ENCODE measurements at places on chromosomes 7 and 10.

GRCh38 chr10:63064706-63065105 lies 68.4 kb upstream of the NRBF2 start:
- DNase-seq = no peak

GRCh38 chr7:101947899-101948298 lies 130.5 kb downstream of the CUX1 start:
- no peak for DNase-seq

GRCh38 chr7:139426258-139427028 lies 57.0 kb downstream of the KLRG2 start:
- DNase-seq = no peak

DNA sequence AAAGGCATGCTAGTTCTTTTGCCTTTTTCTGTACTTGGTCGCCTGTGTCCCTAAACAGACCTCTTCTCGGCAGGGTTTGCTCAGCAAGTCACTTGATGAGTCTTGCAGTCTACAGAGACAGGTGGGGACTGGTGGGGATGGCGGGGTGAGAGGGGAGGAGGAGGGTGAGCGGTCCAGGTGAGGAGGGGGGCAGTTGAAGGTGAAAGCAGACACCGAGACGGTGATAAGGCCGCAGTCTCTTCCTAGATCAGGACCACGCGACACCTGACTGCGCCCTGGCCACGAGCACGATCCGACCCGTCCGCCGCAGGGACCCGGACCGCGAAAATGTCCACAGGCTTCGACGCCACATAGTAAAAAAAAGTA lies 566 bp downstream of the ASNS start:
- no peak for DNase-seq

DNA sequence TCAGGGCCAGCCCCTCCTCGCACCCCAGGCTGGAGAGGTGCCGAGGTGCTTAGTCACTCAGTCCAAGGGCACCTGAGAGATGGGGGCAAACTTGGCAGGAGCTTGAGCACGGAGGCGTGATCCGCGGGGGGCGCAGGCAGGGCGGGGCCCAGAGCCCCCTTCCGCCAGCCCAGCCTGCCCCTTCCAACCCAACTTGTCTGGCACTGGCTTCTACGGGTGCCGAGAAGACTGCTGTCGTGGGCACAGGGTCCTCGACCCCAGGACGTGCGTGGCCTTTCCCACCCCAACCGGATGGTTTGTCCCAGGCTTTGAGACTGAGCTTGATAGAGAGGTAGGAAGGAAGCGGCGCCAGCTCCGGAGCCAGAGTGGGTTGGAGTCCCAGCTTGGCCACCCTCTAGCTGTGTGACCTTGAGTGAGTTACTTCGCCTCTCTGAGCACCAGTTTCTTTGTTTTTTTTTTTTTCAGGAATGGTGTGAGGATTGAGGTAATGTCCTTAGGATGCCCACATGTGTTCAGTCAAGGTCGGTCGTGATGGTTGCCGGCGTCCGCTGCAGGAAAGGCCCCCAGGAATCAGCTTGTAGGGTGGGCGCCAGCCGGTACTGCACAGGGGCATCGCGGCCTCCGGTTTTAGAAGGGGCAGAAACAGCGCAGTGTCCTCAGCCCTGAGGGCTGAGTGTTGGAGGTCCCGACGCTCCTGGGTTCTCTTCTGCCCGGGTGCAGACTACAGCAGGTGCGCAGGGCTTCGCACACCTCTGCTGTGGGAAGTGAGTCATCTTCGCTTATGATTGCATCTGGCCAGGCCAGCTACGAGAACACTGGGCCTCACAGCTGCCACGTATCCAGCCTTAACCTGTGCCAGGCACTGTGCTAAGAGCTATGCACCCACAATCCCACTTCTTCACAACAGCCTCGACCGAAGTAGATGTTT lies 28.6 kb upstream of the VAX1 start:
- no peak for DNase-seq

- DNase-seq = no peak
Observed at GRCh38 chr10:70690589-70690988, 18.3 kb downstream of the ADAMTS14 start.

DNA sequence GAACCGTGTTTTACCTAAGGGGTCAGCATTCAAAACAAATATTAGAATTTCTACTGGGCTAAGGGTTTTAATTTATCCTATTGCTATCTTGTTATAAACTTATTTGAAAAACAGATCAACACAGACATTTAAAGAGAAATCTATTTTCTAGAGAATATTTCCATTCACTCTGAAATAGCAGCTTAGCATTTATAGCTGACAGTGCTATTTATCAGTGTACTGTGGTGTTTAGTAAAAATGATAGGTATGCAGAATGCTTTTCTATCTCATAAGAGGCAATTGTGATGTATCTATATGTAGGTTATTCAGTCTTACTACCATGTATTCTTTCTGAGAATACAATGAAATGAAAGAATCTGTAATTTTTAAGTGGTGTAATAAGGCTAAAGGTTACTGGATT lies 1077.4 kb downstream of the REEP3 start:
- DNase-seq = no peak

- no peak for DNase-seq
Observed at GRCh38 chr10:33579996-33580395, 245.5 kb upstream of the NRP1 start.

DNA sequence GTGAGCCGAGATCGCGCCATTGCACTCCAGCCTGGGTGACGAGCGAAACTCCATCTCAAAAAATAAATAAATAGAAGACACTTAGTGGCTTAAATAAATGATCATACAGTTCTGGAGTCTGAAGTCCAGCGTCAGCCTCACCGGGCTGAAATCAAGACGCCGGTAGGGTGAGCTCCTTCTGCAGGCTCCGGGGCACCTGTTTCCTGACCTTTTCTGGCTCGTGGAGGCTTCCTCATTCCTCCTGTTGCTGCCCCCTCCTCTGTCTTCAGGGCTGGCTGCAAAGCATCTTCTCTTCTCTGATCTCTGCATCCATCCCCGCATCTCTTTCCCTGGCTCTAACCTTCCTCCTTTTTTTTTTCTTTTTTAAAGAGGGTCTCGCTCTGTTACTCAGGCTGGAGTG lies 32.8 kb downstream of the LIMK1 start:
- DNase-seq = no peak

DNA sequence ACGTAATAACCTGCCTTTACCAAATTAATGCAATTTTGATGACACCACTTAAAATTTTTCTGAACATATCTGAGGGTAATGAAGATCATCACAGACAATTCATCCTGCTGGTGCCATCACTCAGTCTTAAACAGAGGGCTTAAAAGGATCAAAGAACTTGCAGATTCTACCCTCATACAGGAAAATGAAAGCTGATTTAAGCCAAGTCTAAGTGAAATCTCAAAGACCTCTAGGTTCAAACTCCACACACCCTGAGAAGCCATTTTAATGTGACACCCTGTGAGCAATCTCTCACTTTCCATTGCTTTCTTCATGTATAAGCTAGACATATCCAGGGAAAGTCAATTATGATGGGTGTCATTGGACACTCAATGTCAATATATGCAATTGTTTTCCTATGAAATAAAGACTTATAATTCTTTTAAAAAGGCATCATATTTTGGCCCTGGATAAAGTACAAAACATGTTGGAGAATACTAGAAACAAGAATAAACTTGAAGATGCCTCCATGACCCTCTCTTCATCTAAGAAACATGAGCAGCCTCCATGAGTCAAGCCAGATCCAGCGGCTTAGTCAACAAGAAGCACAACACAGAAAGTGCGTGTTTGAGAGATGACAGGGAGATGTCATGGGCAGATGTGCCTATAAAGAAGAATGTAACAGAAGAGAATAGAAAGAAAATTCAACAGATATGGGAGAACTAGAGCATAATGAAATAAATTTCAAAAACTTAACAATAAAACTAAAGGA lies 291.9 kb downstream of the PARD3 start:
- DNase-seq = no peak

GRCh38 chr10:69045441-69046300 lies 42.2 kb upstream of the SRGN start:
- DNase-seq = no peak

DNA sequence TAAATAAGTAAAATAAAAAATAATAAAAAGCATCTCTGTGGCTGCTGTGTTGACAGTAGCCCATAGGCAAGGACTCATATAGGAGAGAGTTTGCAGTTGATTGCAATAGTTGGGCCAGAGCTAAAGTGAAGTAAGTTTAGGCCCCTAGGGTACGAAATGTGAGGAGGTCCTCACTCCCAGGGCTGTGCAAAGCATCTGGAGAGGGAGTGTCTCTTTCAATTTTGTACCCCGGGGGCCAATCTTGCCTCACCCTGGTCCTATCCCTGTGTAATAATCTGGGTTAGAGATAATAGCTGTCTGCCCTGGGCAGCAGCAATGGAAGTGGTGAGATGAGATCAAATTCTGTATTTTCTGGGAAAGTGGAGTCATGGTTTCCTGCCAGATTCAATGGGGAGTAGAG lies 365.7 kb downstream of the GATA3 start:
- DNase-seq = no peak

DNA sequence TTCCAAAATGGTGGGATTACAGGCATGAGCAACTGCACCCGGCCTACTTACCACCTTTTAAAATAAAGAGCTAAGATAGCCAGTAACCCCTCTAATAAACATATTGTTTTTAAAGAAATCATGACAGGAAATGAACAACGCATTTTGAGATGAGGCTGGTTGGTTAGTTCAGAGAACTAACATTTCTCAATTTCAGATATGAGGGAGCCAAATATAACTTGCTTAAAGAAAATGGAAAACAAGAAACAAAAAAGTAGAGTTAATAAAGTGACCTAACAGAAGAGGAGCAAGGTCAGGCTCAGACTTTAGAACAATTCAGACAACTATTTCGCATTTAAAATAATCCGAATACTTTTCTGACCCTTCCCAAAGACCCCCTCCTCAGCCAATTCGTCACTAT lies 254.9 kb upstream of the PHF14 start:
- DNase-seq = no peak

- DNase-seq = no peak
Observed at GRCh38 chr7:128915841-128916642, 5.5 kb upstream of the KCP start.

- no peak for DNase-seq
Observed at GRCh38 chr10:58330431-58330830, 4.4 kb upstream of the UBE2D1 start.

DNA sequence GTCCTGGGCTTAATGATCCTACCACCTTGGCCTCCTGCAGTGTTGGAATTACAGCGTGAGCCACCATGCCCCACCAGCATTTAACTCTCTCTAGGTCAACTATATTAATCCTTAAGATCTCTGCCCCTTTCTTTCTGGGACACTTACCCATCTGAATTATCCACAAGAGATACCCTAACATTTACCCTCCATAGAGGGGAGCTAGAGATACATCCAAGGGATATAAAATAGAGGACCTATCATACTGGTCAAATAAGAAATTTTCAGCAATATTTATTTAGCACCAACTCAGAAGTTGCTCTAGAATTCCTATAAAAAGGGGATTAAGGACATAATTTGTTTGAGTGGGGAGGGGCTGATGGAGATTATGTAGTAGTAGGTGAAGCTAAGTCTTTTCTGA lies 96.5 kb downstream of the OTUD1 start:
- no peak for DNase-seq

GRCh38 chr10:92238586-92239098 lies 52.2 kb downstream of the CPEB3 start:
- no peak for DNase-seq

DNA sequence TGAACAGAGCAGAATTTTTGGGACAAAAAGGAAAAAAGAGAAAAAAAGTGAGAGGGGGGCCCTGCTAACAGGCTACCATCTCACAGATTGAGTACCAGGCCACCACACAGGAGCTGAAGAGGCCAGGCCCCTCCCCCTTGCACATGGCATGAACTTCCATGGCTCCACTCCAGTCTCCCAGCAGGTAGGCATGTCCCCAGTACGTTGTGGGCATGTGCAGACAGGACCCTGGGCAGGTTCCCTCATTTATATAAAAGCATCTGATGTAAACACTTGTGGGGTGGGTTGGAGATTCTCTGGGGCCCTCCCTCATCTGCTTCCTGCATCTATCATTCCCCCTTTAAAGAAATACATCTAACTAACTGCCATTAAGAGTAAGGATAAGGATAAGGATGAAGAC lies 45.0 kb upstream of the AKR1C1 start:
- no peak for DNase-seq

GRCh38 chr7:111820121-111820520 lies 257.8 kb upstream of the IMMP2L start:
- no peak for DNase-seq

DNA sequence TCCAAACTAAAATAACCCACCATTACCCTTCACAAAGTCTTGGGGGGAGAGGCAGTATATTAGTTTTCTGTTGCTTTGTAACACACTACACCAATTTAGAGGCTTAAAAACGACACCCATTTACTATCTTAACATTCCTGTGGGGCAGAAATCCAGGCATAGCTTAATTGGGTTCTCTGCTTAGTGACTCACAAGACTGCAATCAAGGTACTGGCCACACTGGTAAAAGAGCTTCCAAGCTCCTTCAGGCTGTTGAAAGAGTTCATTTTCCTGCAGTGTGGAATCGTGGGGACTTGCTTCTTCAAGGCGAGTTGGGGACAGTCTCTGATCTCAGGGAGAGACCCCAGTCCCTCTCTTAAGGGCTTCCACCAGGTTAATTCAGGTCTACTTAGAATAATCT lies 139.1 kb downstream of the XPNPEP1 start:
- no peak for DNase-seq

DNA sequence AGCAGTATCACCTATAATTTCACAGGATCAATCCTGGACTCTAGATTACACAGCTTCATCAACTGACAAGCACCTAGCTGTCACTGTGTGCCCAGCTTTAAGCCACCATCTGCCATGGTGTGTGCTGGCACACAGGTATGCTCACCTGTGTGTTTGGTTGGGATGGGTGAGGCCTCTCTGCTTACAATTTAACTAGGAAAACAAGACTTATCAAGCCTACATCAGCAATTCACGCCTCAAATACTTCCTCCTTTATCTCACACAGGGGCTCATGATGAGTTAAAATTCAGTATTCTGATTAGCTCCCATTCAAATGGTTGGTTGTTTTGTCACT lies 608.2 kb downstream of the PARD3 start:
- no peak for DNase-seq

DNA sequence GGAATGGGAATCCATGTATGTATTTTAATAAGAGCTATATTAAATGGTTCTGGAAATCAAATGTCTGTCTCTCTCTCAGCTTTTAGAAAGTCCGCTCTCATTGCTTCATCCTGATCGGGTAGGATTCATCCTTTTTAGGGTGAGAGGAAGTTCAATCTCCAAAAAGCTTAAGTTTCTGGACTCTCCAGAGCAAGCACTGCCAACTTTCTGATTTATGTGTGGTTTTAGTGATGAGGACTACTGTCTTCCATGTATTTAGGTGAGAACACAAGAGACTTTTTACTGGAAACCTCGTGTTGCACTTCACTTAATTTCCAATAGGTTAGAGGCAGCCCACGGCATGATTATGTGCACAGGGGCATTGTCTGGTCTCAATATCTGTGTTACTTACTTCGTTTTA lies 267.9 kb downstream of the SUGCT start:
- DNase-seq = no peak

- peak; percentile 61 for DNase-seq
Observed at GRCh38 chr10:132395704-132396493, 1.1 kb upstream of the PWWP2B start.

Measured in stimulated activated naive CD4-positive, alpha-beta T cell (primary cell).